ENCODE measurements at places on chromosomes 2 and 18. TPM values are rescaled to one million over a fixed set of nuclear protein-coding genes. Genes with fewer than 3 reads are reported as not detected.

- DNase-seq, result peak; percentile 24
Measured at GRCh38 chr2:224584111-224584784, 915 bp downstream of the CUL3 start.

SYT4 gene
- 0.20 TPM for polyA plus RNA-seq

GALM gene
- 59.6 TPM for polyA plus RNA-seq

RAB31 gene
- polyA plus RNA-seq, result 32.5 TPM
